ENCODE measurements at places on chromosomes 13 and 19. TPM values are rescaled to one million over a fixed set of nuclear protein-coding genes. Genes with fewer than 3 reads are reported as not detected.
A peak's percentile ranks its signal among the peaks of the same experiment; 100 is the strongest.

SLC10A2 gene
- not detected for total RNA-seq

DNA sequence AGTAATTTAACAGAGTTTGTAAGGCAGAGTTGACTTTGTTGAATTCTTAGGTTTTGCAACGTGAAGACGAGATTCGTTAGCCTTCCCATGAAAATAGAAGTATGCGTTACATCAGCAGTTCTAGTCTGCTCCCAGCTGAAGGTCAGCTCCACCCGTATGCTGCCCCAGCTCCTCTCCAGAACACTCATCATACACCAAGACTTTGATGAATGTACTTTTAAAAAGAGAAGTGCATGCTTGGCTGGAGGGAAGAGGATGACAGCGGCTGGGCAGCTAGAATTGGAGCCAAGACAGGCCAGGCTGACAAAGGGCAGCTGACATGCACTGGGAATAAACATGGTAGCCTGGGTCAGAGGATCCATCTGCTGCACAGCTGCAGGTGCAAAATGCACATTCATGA, 166.3 kb upstream of the ARGLU1 start:
- no peak overlapping the region for H3K4me3 ChIP-seq
- no peaks in the 10 kb centered on the region for H3K4me1 ChIP-seq
- no peak overlapping the region for H3K27ac ChIP-seq
- H3K27me3 ChIP-seq: no peaks in the 10 kb centered on the region

HMG20B gene
- 47.8 TPM for total RNA-seq

ZNF730 gene
- total RNA-seq: 2.1 TPM

- peaks cover 7% of the 10 kb centered on the region for H3K27me3 ChIP-seq
- no peaks in the 10 kb centered on the region for H3K36me3 ChIP-seq
- peak overlapping the region; percentile 65 for H3K4me3 ChIP-seq
- peak; percentile 54 for DNase-seq
Observed at GRCh38 chr19:48290771-48291488, 21.0 kb downstream of the ZNF114 start.

REXO1 gene
- total RNA-seq: 44.2 TPM

CYP4F12 gene
- 0.10 TPM for total RNA-seq

KLK12 gene
- total RNA-seq: not detected

DNA sequence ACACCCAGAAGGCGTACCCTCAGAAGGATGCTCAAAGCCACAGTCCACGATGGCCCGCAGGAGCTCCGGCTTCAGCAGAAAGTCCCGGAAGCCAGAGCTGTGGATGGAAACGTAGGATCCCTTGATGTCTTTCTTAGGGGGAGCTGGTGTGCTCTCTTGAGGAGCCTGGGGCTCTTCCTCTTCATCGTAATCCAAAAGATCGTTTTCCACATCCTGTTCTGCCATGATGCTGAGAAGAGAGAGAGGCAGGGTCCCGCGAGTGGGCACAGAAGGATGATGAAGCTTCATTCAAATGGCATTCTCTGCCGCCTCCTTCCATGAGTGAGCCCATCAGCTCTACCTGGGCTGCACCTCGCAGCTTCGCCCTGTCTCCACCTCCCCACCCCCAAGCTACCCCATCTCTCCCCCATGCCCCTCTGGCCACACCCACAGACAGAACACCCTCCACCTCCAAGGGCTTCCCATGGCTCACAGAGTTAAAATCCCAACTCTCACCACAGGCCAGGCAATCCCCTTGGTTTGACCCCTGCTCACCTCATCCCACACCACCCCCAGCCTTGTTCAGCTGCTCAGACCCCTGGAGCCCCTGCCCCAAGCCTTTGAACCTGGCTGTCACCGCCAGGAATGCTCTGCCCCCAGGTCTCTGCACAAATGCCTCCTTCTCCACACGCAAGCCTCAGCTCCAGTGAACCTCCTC, 6.0 kb downstream of the DDX39A start:
- no peaks in the 10 kb centered on the region for H3K27me3 ChIP-seq
- H3K4me3 ChIP-seq: no peak overlapping the region
- H3K27ac ChIP-seq: peak overlapping the region; percentile 20
- peaks cover 58% of the 10 kb centered on the region for H3K4me1 ChIP-seq

DNA sequence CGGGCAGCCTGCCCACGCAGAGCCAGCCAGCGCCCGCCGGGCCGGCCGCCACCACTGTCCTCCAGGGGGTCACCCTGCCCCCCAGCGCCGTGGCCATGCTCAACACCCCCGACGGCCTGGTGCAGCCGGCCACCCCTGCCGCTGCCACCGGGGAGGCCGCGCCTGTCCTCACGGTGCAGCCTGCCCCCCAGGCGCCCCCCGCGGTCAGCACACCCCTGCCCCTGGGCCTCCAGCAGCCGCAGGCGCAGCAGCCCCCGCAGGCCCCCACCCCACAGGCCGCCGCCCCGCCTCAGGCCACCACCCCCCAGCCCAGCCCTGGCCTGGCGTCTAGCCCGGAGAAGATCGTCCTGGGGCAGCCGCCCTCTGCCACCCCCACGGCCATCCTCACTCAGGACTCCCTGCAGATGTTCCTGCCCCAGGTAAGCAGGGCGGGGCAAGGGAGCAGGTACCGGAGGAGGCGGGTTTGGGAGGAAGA, 32.3 kb upstream of the EHD2 start:
- DNase-seq: no peak
- no peak overlapping the region for H3K27ac ChIP-seq
- peaks cover 11% of the 10 kb centered on the region for H3K36me3 ChIP-seq

- H3K27me3 ChIP-seq: peaks cover 5% of the 10 kb centered on the region
- H3K4me1 ChIP-seq: peaks cover 29% of the 10 kb centered on the region
- no peak for DNase-seq
- H3K27ac ChIP-seq: no peak overlapping the region
- no peak overlapping the region for H3K4me3 ChIP-seq
- H3K36me3 ChIP-seq: peaks cover 35% of the 10 kb centered on the region
Observed at GRCh38 chr13:41065078-41065477, 3.8 kb downstream of the WBP4 start.

TM9SF2 gene
- total RNA-seq: 79.2 TPM

- peaks cover 38% of the 10 kb centered on the region for H3K4me1 ChIP-seq
- peak overlapping the region; percentile 75 for H3K27ac ChIP-seq
- peaks cover 28% of the 10 kb centered on the region for H3K36me3 ChIP-seq
- no peak overlapping the region for H3K4me3 ChIP-seq
- DNase-seq: no peak
- no peaks in the 10 kb centered on the region for H3K27me3 ChIP-seq
Observed at GRCh38 chr19:47486900-47487299, 2.9 kb upstream of the KPTN start.

DNA sequence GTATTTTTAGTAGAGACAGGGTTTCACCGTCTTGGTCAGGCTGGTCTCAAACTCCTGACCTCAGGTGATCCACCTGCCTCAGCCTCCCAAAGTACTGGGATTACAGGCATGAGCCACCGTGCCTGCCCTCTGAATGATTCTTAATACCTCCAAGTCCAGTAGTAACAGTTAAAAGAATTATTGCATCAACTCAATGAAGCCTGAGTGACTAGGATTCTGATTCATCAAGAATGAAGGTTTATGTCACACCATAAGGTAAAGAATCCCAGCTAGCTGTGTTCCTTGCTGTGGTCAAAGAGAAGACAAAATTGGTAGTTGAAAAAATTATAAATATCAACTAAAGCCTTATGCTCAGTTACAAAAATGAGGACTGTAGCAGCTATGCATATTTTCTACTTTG, 81.2 kb upstream of the ABCC4 start:
- no peak for DNase-seq
- no peak overlapping the region for H3K4me3 ChIP-seq
- no peaks in the 10 kb centered on the region for H3K27me3 ChIP-seq
- no peak overlapping the region for H3K27ac ChIP-seq
- H3K36me3 ChIP-seq: no peaks in the 10 kb centered on the region

DNA sequence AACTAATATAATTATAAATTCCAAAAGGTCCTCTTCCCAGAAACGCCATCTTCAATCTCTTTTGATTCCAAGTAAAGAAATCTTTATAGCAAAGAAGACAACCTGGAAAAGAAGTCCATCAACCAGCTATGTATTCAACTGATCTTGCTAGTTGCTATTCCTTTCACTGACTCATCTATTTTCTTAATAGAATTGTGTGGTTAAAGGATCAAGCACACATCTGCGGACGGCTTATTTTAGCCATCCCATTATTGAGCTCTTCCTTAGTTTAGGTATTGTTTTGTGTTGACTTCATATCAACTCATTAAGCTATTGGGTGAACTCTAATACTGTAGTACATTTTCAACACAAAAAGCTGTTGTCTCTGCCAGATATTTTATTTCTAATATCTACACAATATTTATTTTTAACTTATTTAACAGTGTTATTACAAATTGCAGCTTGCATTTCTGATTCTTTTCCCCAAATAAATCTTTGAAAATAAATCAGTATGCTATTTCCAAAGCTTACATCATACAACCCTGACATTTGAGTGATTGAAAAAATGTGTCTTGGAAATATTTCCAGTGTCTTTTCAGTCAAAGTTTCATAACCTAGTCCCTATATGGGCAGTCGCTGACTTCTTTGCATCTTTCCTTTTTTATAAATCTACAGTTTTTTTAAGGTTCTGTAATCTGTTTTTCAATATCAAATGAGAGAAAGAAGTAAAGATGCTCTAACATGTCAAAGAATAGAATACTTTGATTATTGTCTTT, 158.8 kb upstream of the SPRY2 start:
- no peaks in the 10 kb centered on the region for H3K27me3 ChIP-seq
- no peak overlapping the region for H3K4me3 ChIP-seq
- H3K4me1 ChIP-seq: no peaks in the 10 kb centered on the region
- no peak for DNase-seq
- H3K27ac ChIP-seq: no peak overlapping the region

DNA sequence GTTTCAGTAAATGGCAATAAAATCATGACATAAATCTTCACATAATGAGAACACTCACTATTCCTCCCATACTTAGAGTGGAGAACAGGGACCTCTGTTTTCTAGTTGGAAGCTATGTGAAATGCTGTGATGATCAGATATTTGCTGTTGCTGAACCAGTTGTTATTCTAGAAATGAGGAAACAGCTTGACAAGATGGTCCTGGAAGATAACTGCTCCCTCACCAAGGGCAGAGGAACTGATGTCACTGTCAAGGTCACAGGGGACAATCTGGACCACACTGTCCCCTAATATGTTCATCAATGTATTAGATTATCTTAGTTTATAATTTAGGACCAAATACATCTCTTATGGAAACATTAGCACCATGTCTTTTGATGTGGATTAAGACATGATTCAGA, 1173.3 kb downstream of the PCDH17 start:
- no peaks in the 10 kb centered on the region for H3K27me3 ChIP-seq
- H3K4me1 ChIP-seq: no peaks in the 10 kb centered on the region
- H3K27ac ChIP-seq: no peak overlapping the region
- DNase-seq: no peak
- no peak overlapping the region for H3K4me3 ChIP-seq
- no peaks in the 10 kb centered on the region for H3K36me3 ChIP-seq

- no peak for DNase-seq
- H3K27ac ChIP-seq: no peak overlapping the region
- H3K36me3 ChIP-seq: peaks cover 3% of the 10 kb centered on the region
- H3K27me3 ChIP-seq: no peaks in the 10 kb centered on the region
Observed at GRCh38 chr13:46569456-46569855, 16.5 kb downstream of the LRCH1 start.

FXYD3 gene
- not detected for total RNA-seq

CGB2 gene
- total RNA-seq: not detected

GRCh38 chr13:54162069-54162468, 1133.5 kb downstream of the OLFM4 start:
- no peaks in the 10 kb centered on the region for H3K4me1 ChIP-seq
- H3K27ac ChIP-seq: no peak overlapping the region
- H3K4me3 ChIP-seq: no peak overlapping the region
- no peaks in the 10 kb centered on the region for H3K36me3 ChIP-seq
- DNase-seq: no peak

DNA sequence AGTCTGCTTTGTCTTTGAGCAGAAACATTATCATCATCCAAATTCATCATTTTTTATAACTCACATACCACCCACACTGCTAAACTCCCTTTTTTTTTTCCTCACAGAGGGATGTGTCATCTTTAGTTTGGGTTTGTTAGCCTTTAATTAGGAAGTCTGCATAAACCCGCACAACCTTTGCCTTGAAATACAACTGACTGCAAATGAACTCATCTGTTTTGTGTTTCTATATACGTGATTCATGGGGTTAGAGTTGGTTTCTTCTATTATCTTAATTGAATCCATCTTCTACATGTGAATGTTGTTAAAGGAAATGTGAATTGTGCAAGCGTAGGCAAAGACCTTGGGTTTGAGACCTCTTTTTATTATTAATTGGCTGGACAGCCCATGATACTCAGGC, 102.7 kb downstream of the SLAIN1 start:
- H3K4me3 ChIP-seq: no peak overlapping the region
- no peaks in the 10 kb centered on the region for H3K36me3 ChIP-seq
- H3K4me1 ChIP-seq: no peaks in the 10 kb centered on the region
- no peak overlapping the region for H3K27ac ChIP-seq

LYL1 gene
- total RNA-seq: 2.3 TPM

MAST1 gene
- 0.67 TPM for total RNA-seq

All from activated CD4-positive, alpha-beta T cell treated with anti-CD3 and anti-CD28 coated beads, Interleukin-2, amount 10 ng/mL, durations not matched to agents 7 days and 5 days (primary cell).